ENCODE measurements at places on chromosomes 5 and 9.

- no peak for DNase-seq
Observed at GRCh38 chr5:156087577-156088110, 239.3 kb upstream of the SGCD start.

DNA sequence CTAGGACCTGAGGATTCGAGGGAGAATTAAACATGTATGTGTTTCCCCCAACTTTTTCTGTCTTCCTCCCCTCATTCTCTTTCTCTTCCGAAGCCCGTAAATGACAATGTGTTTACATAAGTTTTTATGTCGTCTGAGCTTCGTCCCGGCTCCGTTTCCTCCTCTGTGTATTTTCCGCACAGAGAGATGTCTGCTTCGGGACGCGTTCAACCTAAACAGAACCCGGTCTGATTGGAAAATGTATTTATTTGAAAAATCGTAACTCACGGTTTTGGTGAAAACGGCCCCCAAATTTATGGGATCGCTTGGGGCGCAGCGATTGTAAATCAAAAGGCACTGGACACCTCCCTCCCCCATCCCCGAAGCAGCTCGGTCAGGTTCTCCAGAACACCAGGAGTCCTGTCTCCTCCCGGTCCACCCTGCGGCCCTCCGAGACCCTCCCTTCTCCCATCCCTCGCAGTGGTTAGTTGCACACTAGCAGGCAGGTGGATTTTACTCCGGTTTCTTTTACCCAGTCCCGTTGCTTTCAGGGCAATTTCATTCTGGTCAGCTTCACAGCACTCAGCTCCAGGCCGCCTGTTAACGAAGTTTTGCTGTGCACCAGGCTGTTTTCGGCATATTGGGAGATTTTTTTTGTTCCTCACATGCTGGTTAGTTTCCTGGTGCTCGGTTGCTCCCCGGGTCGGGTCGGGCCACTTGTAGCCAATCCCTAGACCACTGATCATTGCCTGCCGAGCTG is 5.8 kb upstream of the HAND1 start:
- no peak for DNase-seq

DNA sequence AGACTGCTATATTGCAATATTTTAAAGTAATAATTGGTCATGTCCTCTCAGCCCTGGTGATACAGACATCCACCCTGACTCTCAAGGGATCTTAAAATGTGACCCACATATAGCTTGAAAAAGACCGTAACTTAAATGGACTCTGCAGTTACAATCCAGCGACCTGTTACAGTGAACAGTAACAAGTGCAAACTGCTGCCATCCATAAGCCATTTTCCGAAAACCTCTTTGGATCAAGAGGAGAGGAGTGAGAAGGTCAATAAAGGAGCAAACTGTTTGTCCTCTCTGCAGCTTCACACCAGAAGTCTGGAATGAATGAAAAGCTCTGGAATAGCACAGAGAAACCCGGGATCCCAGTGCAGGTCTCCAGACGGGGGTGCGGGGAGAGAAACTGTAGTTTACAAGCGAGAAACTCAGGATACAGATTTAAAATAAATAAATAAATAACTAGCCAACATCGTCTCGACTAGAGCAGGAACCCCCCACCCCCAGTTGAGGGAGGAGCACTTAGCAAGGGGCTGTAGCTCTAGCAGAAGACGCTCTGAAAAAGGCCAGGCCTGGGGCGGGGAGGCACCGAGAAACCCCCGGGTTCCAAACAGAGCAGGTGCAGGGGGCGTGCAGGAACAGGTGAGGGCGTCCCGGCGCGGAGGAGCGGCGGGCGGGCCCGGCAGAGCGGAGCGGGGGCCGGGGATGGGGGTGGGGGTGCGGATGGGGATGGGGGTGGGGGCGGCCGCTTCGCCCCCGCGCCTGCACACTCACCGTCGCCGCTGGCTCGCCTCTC is 572 bp downstream of the ZDHHC21 start:
- no peak for DNase-seq

GRCh38 chr5:11902201-11902619 is 2.0 kb downstream of the CTNND2 start:
- no peak for DNase-seq

DNA sequence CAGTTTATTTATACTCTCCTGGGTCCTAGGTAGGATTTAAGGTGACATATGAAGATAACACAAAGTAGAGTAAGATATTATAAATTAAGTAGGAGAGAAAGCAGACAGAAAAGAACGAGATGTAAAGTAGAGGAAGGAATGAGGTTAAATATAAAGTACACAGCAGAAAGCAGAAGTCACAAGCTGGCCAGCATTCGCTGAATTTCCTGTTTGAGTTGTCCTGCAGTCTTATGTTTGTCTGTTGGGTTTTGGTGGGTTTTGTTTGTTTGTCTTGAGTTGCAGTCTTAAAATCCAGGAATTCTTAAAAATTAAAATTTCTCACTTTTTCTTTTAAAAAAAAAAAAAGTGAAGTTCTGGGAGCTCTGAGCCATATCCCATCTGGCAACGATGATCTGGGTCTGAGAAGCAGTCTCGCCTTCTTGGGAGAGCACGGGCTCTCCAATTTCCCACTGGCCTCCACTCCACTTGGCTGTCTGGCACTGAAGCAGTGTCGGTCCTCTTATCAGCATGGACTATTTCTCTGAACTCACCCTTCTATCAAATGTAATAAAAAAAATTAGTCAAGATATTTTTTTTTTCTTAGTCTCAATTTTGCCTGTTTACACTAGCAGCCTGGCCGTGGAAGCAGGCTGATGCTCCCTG is 2.0 kb downstream of the S100Z start:
- no peak for DNase-seq

DNA sequence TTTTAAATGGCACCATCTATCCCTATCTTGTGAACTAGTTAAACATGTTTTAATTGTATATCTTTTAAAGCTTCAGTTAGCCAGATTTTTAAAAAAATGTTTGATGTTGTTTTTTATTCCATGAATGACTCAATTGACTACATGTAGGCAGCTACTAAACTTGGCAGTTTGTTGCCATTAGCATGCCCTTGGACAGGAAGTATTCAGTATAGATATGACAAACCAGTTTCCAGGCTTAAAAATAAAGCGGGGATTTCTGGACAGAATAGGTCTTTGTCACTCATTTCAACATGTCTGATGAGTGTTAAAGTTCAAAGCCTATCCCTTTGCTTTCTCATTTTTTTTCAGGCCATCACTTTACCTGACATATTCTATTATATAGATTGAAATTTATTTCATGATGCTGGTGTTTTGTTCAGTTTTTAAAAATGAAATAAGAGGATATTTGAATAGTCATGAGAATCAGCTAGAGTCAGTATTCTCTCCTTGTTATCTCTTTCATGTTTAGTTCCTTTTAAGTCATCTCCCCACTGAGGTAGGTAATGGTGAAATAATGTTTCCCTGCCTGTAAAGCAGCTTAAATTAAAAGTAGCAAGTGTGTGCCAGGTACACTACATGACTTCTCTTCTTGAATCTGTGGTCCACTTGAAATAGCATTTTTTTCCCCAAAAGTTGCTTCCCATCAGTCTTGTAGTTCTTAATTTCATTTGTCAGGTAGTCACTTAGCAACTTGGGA is 11.9 kb downstream of the TNFAIP8 start:
- no peak for DNase-seq

- DNase-seq = no peak
Observed at GRCh38 chr5:14483504-14484157, 98.0 kb upstream of the OTULINL start.

DNA sequence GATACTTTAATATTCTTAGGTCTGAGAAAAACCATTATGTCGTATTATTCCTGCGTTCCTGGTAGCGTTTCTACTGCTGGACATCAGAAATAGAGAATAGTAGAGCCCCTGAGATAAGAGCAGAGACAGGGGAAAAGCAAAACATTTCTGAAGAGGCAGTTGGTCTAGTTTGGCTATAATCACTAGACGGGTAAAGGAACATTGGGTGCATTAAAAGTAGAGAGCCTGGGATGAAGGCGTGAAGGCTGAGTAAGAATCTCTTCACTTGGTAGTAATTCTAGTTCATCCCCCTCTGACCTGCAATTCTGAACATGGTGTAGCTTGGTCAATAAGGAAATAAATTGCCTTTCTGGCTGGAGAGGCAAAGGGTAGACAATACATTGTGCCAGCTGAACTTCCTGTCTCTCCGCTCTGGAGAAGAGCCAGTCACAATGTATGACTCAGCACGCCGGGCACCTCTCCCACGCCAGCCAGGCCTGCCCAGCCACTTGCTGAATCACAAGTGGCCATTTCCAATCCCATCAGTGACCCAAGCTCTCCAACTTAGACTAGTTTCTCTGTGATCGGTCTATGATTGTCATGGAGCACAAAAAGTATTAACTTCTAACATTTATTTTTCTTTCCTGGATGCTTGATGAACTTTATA is 75.4 kb downstream of the STK32A start:
- no peak for DNase-seq

GRCh38 chr5:28691526-28691925 is 1653.1 kb upstream of the CDH9 start:
- DNase-seq = no peak

DNA sequence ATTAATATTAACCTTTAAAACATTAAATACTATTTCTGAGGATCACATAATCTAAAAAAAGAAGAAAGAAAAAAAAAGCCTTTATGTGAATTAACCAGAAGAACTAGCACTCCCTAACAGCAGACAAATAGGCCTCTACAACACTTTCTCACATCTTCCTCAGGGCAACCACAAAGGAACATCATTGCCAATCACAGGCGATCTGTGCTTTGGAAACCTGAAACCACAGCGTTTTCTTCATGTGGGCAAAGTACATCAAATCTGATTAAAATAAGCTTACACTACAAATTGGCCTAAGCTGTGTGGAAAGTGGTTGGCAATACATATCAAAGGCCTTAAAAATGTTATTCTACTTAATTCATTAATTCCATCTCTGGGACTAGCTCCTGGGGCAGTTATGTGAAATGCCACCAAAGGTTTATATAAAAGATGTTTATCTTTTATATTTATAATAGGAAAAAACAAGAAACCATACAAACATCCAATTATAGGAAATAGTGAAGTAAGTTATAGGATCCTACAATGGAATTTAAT is 184.8 kb upstream of the TBCA start:
- DNase-seq = no peak

GRCh38 chr5:41834506-41834905 is 35.7 kb downstream of the OXCT1 start:
- no peak for DNase-seq

DNA sequence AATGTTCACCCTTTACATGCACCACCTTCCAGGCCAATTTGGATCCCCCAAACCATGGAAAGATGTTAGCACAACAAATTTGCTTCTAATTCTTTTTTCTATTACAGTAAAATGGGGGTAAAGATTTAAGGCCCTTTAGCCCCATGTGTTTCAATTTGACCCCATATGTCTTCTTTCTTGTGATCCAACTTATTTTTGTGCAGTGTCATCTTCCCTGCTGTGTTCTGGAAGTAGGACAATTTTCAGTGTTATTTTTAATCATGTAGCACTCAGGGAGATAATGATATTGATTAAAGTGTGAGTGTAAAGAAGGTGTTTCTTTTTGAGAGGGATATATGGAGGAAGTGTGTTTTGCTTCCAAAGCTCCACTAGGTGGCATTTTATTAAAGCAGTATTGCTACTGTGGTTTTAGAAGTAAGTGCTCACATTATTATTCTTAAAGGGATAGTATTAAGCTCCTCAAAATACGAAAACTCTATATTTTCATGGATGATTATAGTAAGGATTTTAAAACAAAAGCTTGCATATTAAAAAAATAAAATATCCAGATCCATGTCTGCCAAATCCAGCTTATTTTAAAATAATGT is 118.7 kb upstream of the ATP10B start:
- DNase-seq = no peak

- DNase-seq = no peak
Observed at GRCh38 chr5:124071039-124071438, 559.1 kb downstream of the CSNK1G3 start.

DNA sequence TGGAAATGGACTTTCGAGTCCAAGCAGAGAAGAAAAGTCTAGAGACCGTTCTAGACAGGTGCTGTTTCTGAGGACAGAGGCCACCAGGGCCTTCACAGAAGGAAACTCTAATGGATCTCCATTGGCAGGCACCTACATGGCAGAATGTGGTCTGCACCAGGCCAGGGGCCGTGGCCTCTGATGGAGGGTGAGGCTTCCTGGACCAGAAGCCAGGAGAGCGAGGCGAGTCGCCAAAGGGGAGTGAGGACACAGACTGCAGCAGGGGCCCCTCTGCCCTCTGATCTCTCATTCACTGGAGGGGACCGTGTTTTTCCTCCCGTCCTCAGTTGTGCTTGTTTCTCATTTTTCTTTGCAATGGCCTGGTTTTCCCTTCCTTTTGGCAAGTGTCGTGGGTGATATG is 41.1 kb downstream of the ALG2 start:
- DNase-seq = no peak

DNA sequence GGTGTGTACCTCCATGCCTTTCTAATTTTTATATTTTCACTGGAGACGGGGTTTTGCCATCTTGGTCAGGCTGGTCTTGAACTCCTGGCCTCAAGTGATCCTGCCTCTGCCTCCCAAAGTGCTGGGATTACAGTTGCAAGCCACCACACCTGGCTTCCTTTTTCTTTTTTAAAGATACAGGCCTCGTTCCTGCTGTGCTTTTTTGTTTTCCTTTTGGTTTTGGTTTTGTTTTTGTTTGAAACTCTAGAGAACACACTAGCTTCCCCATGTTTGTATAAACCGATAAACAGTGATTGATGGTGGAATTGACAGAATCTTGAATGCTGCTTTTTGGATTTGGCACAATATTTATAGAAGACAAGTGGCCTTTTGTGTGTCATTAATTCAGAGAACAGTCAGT is 1603.4 kb downstream of the MAT2B start:
- DNase-seq = no peak

DNA sequence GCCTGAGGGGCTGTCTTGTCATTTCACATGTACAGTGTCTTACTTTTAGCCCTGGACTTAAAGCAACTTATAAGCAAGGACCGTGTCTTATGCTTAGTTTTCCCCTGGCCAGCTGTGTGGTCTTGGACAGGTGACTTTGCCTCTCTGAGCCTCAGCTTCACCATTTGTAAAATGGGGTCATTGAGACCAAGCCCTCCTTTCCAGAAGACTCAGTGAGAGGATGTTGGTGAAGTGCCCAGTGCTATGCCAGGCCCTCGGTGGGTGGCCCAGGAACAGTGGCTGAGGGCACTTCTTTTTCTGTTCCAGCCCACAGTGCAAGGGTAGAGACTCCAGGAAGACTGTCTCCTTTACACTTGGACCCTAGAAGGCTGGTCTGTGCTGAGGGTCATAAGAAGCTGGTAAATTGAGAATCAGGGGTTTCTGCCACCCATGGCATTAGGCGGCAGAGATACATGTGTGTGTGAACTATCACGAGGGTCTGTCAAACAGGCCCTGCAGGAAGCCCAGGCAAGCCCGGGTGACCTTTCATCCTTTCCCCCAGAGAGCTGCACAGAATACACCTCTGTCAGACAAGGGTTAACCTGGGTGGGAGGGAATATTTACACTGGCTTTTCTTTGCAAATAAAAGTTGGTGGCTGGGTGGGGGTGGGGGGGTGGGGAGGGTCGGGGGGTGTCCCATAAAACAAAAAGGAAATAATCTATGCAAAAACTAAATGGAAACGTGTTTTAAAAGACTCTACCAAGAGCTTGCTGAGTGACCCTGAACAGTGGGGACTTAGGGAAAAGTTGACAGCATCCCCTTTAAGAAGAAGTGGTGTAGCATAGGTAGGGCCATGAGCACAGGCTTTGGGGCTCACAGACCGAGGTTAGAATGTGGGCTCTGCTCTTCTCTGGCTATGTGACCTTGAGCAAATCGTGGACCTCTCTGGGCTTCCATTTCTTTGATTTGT is 20.4 kb upstream of the KIF12 start:
- no peak for DNase-seq

- no peak for DNase-seq
Observed at GRCh38 chr9:89878687-89879086, 273.9 kb downstream of the GADD45G start.

- DNase-seq = no peak
Observed at GRCh38 chr9:114394523-114395333, 6.9 kb upstream of the AKNA start.

GRCh38 chr5:78649211-78649695 is 681 bp upstream of the LHFPL2 start:
- DNase-seq = no peak

Data from vagina (tissue), 2 donors.